GM04504 (cell line): ENCODE measurements at places on chromosomes 3 and 15.

DNA sequence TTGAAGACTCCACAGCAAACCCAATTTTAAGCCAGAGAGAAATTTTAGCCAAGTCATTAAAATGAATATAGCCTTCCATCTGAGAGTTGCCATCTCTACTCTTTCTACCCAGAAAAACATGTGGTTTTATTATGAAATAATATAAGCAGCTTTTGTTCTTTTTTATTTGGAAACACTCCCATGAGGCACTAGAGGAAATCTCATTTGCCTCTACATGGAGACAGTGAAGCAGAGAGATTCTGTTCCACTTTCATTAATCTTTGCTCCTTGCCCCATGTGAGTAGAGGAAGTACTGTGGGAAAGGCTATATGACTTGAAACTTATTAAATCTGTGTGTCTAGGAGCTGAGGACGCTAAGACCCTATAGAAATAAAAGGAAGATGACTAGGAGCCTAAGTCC lies 111.1 kb downstream of the P3H2 start:
- DNase-seq: no peak

- peak; percentile 26 for DNase-seq
Measured at GRCh38 chr15:42165106-42165505, 8.7 kb upstream of the PLA2G4F start.

DNA sequence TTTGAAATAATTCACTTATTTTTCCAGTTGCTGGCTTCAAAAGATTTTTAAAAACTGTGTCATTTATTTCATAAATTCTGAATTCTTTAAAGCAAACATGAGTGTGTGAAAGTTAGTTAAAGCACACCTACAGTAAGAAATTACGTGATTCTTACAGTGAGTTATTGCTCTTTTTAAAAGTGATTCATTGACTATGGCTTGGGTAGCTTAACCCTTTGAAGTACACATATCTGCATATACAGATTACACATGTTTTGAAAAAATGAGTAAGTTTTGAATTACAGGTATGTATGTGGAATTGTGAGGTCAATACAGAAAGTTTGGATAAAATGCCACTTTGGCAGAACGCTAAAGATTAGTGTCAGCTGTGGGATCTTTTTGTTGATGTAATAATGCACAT lies 64.5 kb upstream of the MBNL1 start:
- no peak for DNase-seq

- no peak for DNase-seq
Measured at GRCh38 chr3:178001670-178002101, 534.5 kb upstream of the KCNMB2 start.

- no peak for DNase-seq
Measured at GRCh38 chr3:120879411-120879810, 28.6 kb upstream of the STXBP5L start.

DNA sequence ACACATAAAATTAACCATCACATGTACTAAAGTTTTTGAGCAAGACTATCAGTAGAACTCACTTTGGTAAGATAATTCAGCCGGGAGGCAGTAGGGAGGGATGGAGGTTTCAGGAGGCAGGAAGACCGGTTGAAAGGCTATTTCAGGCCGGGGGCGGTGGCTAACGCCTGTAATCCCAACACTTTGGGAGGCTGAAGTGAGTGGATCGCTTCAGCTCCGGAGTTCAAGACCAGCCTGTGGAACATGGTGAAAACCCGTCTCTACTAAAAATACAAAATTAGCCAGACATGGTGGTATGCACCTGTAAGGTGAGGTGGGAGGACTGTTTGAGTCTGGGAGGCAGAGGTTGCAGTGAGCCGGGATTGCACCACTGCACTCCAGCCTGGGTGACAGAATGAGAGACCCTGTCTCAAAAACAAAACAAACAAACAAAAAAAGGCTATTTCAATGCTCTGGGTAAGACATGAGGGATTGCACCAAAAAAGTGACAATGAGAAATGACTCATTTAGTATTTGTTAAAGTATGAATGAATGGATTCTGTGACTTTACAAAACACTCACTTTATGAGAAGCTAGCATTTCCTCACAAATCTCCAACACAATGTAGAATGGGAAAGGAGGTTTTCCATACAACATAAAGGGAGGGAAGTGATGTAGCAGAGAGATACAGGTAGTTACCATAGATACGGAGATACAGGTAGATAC lies 43.9 kb downstream of the SH3BP5 start:
- DNase-seq: no peak

DNA sequence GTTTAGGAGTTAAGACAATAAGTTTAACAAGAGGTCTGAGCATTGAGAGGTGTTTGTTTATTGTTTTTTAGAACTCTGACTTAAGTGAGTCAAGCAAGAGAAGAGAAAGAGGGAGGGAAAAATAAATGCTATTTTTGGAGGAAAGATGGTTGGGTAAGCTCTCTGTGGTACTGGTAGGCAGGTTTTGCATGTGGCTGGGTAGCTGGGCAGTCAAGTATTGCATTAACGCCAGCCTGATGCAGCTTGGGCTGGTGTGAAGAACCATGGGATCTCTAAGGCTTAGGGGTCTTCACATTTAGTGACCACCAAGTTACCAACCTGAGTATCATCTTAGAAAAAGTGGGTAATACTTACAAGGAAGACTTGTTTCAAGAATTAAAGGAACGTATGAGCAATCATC lies 534.5 kb upstream of the SEMA6D start:
- no peak for DNase-seq

DNA sequence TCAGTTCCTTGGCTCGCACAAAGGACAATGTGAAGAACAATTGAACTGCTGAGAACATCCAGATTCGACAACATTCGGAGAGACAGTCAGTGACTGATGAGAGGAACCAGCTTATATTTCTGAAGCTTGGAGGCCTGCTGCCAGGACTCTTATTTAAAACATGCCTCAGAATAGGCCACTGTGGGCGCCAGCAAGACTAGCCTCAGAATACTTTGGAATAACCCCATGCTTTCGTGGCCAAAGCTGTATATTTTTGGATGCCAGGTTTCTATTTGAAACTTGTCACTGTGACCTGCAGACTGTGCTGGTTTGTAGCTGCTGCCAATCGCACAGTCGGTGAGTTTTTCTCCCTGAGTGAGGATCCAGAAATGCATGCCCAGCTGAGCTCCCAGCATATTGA lies 129.9 kb upstream of the UBE3A start:
- no peak for DNase-seq

GRCh38 chr3:53865732-53866499 lies 16.0 kb downstream of the ACTR8 start:
- no peak for DNase-seq

GRCh38 chr3:30538791-30539190 lies 67.6 kb upstream of the TGFBR2 start:
- peak; percentile 35 for DNase-seq

GRCh38 chr3:13197795-13198194 lies 124.6 kb upstream of the IQSEC1 start:
- DNase-seq: no peak

- DNase-seq: no peak
Measured at GRCh38 chr3:134076851-134077250, 47.1 kb upstream of the SLCO2A1 start.

DNA sequence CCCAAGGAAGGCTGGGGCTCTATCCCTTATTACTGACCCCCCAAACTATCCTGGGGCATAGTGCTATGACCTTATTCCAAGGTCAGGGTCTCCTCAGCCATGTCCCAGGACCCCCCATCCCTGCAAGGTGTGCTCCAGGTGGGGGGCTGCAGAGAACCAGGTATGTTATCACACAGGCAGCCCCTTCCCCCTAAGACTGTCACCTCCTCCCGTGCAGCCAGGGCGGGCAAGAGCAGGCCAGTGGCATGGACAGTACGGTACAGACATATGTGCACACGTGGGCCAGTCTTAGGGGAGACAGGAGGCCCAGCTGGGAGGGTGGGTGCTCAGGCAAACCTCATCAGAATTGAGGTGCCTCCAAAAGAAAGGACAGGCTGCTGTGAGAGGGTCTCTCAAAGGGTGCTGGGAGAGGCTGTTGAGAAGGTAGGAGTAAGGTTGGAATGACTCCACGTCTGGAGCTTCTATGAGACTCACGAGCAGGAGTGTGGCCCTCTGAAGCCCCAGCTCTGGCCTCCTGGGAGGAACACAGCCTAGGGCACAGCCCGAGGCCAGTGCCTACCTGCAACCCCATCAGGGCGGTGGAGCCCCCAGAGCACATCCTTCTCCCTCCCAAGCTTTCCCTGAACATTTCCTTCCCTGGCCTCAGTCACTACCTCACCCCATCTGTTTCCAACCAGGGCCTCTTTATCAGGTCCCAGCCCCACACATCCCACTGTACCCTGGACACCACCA lies 1.7 kb upstream of the COL7A1 start:
- DNase-seq: no peak

GRCh38 chr3:190252080-190252479 lies 70.2 kb downstream of the CLDN1 start:
- DNase-seq: peak; percentile 35

GRCh38 chr3:184343200-184343876 lies 5.9 kb downstream of the FAM131A start:
- no peak for DNase-seq

DNA sequence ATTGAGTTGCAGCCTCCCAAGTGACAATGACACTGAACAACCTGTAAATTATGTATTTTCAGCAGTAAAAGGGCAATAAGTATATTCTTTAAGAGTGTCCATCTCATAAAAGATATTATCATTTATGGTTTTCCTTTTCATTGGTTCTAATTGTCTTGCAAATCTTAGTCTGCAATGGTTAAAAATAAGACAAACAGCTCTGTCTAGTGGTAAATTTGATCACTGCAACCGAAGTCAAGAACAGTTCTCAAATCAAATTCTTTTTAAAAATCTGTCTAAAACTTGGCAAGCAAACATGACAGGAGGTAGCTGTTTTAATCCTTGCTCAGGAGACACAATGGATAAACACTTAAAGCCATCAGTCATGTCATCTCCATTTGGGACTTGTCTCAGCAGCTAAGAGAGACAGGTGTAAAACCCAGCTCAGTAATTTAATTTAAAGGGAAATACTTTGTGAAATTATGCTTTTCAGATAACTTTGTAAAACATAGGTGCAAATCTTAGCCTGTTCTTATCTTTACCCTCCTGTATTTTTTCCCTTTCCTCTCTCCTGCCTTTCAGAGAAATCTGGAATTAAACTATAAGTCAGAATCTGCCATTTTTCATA lies 150.3 kb upstream of the ARHGEF26 start:
- DNase-seq: no peak

DNA sequence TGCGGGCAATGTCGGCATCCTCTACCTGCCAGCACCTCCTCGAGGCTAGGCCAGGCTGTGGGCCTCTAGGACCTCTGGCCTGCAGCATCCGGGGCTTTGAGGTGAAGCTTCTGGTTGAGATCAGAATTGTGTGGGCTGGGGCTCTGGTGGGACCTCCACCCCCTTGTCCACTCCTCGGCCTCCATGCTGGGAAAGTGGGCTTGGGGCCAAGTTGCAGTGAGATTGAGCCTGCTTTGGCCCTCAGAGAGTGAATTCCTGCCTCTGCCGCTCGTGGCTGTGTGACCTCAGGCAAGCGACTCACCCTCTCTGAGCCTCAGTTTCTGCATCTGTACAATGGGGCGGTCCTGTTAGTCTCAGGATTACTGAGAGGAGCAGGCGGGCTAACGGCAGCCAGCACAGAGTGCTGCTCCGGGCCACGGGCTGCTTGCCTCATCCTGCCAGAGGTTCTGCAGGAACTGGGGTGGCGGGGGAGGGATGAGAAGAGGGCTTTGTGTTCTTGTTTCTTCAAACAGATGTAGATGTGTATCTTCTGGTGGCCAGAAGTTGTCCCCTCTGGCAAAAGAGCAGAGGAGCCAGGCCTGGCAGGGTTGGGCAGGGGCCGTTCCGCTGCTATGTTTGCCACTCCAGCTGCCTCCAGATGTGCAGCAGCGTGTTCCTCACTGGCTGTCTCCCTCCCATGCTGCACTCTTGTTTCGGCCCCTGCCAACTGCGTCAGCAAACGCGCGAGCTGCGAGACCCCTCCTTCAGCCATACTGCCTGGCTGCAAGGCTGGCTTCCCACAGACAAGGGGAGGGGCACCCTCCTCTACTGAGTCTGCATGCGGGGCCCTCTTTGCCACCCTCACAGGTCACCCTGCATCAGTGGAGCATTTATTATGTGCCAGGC lies 33.7 kb downstream of the FBLN2 start:
- DNase-seq: no peak

- no peak for DNase-seq
Measured at GRCh38 chr3:32428092-32429068, 36.7 kb downstream of the CMTM7 start.

DNA sequence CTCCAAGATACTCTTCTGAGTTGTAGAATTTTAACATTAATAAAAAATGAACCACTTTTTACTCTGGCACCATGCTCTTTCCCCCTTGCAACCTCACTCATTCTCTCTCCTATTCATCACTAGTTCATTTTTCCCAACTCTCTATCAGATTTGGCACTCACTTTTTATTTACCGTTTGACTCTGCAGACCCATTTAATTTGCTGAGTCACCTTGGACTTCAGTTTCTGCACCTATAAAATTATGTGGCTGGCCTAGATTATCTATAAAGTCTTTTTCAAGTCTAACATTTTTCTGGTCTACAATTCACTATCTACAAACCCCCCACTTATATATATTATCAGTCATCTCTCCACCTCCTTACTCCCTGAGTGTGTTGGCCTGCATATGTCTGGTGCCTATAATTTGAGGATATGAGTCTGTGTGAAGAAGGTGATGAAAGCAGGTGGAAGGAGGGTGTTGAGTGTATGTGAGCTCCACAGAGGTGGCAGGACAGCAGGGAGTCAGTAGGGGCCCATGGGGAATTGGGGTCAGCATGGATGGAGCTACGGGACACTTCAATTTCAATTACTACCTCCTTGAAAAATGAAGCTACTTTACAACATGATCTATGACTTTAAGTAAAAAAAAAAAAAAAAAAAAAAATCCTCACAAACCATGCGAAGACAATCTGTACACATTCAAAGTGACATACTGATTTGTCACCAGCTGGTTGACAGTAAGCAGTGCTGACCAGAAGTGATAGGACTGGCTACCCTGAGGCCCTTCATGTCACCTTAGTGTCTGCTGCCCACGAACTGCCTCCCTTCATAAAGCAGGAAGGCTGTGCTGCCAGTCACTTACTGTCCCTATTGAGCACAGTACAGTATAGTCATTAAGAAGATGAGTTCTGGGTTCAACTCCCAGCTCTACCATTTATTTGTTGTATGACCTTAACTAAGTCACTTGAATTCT lies 334.2 kb upstream of the IL12A start:
- no peak for DNase-seq

- no peak for DNase-seq
Measured at GRCh38 chr3:172268425-172268824, 179.8 kb downstream of the GHSR start.

DNA sequence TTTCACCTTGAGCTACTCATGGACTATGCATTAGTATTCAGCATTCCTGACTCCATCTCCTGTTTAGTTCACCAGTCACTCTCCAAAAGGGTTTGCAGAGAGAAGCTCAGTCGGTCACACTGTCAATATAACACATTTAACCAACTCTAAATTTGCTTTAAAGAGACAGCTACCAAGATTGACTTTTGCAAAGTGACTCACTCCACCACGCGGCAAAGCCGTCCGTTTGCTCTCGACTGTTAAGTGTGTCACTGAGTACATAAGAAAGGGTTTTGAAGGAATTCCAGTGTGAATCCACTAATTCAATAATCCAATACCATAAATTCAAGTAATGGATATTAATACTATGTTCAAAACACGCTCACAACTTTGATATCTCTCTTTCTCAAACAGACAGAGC lies 1006.7 kb upstream of the NR2F2 start:
- DNase-seq: no peak
